GM23338 (cell line): ENCODE measurements at places on chromosomes 7 and 10.
A peak's percentile ranks its signal among the peaks of the same experiment; 100 is the strongest.

GRCh38 chr10:52030051-52030790, 283.9 kb upstream of the DKK1 start:
- peak overlapping the region; percentile 56; the same call in 1 of the 2 replicates for H3K27ac ChIP-seq
- H3K36me3 ChIP-seq, result peaks cover 26% of the 10 kb centered on the region

DNA sequence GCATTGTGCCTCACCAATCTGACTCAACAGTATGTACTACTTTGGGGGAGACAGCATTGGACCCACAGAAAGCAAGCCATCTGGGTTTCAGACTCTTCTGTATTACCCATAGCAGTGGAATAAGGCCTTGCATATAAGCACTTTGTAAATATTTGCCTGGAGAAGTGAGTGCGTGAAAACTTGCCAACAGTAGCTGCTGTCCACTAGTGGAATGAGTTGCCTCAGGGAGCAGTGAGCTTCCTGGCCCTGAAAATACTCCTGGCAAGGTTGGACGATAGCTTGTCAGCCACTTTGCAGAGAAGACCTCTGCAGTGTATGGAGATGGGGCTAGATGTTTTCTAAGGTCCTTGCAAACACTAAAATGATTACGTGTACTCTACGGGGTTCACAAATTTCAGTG, 21.6 kb downstream of the GARS1 start:
- no peaks in the 10 kb centered on the region for H3K27me3 ChIP-seq
- no peak overlapping the region for H3K4me3 ChIP-seq
- H3K27ac ChIP-seq, result no peak overlapping the region
- DNase-seq, result no peak
- H3K36me3 ChIP-seq, result peaks cover 77% of the 10 kb centered on the region

GRCh38 chr7:12670000-12670729, 17.3 kb upstream of the ARL4A start:
- H3K27me3 ChIP-seq, result no peaks in the 10 kb centered on the region
- H3K4me3 ChIP-seq, result no peak overlapping the region
- no peak for DNase-seq
- H3K36me3 ChIP-seq, result no peaks in the 10 kb centered on the region

DNA sequence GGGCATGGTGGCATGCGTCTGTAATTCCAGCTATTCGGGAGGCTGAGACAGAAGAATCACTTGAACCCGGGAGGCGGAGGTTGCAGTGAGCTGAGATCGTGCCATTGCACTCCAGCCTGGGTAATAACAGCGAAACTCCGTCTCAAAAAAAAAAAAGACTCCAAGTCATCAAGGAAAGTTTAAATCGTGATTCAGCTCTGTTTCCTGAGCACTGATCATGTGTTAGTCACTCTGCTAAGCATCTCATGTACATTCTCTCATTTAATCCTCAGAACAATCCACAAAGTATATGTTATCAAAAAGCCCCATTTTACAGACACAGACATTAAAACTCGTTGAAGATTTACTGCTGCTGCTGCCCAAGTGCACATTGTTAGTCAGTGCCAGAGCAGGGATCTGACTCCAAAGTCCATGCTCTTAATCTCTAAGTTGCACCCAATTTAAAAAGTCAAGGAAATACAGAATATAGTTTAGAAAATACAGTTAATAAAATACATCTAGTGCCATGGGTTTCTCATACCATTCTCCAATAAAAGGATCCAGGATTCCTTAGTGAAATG, 6.2 kb downstream of the PIK3AP1 start:
- no peaks in the 10 kb centered on the region for H3K36me3 ChIP-seq
- H3K4me3 ChIP-seq, result no peak overlapping the region
- no peaks in the 10 kb centered on the region for H3K4me1 ChIP-seq
- peaks cover 4% of the 10 kb centered on the region; the same call in 1 of the 2 replicates for H3K27me3 ChIP-seq
- no peak overlapping the region for H3K27ac ChIP-seq

DNA sequence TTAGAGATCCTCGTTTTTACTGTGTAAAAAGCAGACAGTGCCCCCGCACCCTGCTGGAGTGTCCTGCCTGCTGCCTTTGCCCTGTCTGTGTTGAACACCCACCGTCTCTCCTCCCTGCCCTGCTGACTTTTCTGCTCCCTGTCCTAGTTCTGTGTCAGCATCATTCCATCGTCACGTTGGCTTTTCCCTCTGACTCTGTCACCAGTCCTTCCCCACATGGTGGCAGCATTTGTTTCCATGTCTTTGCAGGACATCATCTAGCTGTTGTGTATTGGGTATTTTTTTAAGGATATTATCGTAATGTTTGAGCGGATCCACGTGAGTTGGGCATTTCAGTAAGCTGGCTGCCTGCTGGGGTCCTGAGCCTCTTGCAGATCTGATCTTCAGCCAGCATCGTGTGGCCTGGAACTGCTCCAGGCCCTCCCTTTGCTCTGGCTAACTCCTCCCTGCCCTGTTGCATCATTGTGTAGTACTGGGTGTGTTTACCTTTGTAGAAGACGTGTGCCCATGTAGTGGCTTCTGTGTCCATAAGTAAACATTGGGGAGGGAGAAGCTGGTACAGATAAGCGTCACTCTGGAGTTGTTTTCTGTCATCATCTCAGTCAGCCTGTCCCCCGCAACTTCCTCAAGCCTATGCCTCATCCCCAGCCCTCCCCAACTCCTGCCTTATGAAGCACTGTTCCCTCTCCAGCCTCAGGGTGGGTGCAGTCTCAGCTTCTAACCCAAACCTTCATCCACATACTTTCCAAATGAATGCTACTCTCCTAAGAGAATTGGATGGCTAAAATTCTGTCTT, 44.3 kb downstream of the TRRAP start:
- no peak overlapping the region for H3K27ac ChIP-seq
- H3K36me3 ChIP-seq, result peaks cover 75% of the 10 kb centered on the region
- DNase-seq, result no peak
- H3K4me3 ChIP-seq, result no peak overlapping the region

DNA sequence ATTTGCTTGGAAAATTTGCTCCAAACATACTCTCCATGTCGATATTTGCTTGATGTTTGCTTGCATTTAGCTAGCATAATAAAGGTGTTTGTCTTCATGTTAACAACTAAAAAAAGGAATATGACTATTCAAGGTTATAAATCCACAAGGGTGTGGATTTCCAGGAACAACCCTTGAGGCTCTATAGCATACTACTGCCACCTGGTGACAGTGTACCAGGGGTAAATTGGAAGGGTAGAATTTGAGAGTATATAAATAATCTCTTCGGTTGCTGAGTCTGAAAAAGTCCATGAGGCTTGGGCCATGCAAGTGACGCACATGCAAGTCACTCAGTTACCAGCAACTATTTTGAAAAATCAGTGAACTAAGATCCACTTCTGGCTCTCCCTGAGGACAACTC, 68.4 kb downstream of the SLIT1 start:
- H3K36me3 ChIP-seq, result no peaks in the 10 kb centered on the region
- no peak overlapping the region for H3K4me3 ChIP-seq
- H3K27ac ChIP-seq, result no peak overlapping the region

- no peaks in the 10 kb centered on the region for H3K36me3 ChIP-seq
- H3K4me1 ChIP-seq, result no peaks in the 10 kb centered on the region
- no peak overlapping the region for H3K27ac ChIP-seq
- H3K4me3 ChIP-seq, result no peak overlapping the region
Observed at GRCh38 chr7:44284216-44284615, 41.2 kb downstream of the CAMK2B start.

GRCh38 chr10:3755440-3756359, 29.3 kb downstream of the KLF6 start:
- H3K36me3 ChIP-seq, result no peaks in the 10 kb centered on the region
- no peak overlapping the region for H3K27ac ChIP-seq
- 0 out of 2 replicates have a peak, but pooled peaks cover under 1% of the 10 kb centered on the region for H3K4me1 ChIP-seq
- DNase-seq, result no peak
- H3K4me3 ChIP-seq, result no peak overlapping the region

- no peaks in the 10 kb centered on the region for H3K36me3 ChIP-seq
- DNase-seq, result no peak
- no peaks in the 10 kb centered on the region for H3K4me1 ChIP-seq
- no peak overlapping the region for H3K27ac ChIP-seq
Observed at GRCh38 chr10:85047170-85047834, 718.9 kb downstream of the CCSER2 start.

- H3K36me3 ChIP-seq, result no peaks in the 10 kb centered on the region
- H3K4me3 ChIP-seq, result no peak overlapping the region
- no peak overlapping the region for H3K27ac ChIP-seq
- H3K27me3 ChIP-seq, result no peaks in the 10 kb centered on the region
- no peak for DNase-seq
Observed at GRCh38 chr7:134337980-134338379, 21.2 kb upstream of the SLC35B4 start.

GRCh38 chr7:132687981-132688383, 111.7 kb upstream of the PLXNA4 start:
- H3K4me1 ChIP-seq, result no peaks in the 10 kb centered on the region
- DNase-seq, result no peak
- H3K27ac ChIP-seq, result no peak overlapping the region
- H3K4me3 ChIP-seq, result no peak overlapping the region
- no peaks in the 10 kb centered on the region for H3K27me3 ChIP-seq

GRCh38 chr10:91247360-91248111, 27.1 kb downstream of the PCGF5 start:
- no peak overlapping the region for H3K27ac ChIP-seq
- H3K36me3 ChIP-seq, result no peaks in the 10 kb centered on the region
- H3K4me1 ChIP-seq, result no peaks in the 10 kb centered on the region
- peaks cover 16% of the 10 kb centered on the region; the same call in 1 of the 2 replicates for H3K27me3 ChIP-seq
- peak; percentile 28 for DNase-seq
- no peak overlapping the region for H3K4me3 ChIP-seq

- no peaks in the 10 kb centered on the region for H3K27me3 ChIP-seq
- DNase-seq, result no peak
- H3K36me3 ChIP-seq, result no peaks in the 10 kb centered on the region
- no peaks in the 10 kb centered on the region for H3K4me1 ChIP-seq
- no peak overlapping the region for H3K27ac ChIP-seq
Observed at GRCh38 chr10:8539056-8539455, 484.6 kb downstream of the GATA3 start.

GRCh38 chr10:133040198-133040597, 47.5 kb upstream of the ADGRA1 start:
- H3K4me1 ChIP-seq, result no peaks in the 10 kb centered on the region
- no peaks in the 10 kb centered on the region for H3K27me3 ChIP-seq
- H3K4me3 ChIP-seq, result no peak overlapping the region
- DNase-seq, result no peak
- no peak overlapping the region for H3K27ac ChIP-seq

GRCh38 chr7:150953061-150953997, 24.8 kb downstream of the KCNH2 start:
- H3K4me3 ChIP-seq, result no peak overlapping the region
- peaks cover 20% of the 10 kb centered on the region for H3K4me1 ChIP-seq
- DNase-seq, result no peak
- H3K27me3 ChIP-seq, result peaks cover 30% of the 10 kb centered on the region
- no peaks in the 10 kb centered on the region for H3K36me3 ChIP-seq
- no peak overlapping the region for H3K27ac ChIP-seq

DNA sequence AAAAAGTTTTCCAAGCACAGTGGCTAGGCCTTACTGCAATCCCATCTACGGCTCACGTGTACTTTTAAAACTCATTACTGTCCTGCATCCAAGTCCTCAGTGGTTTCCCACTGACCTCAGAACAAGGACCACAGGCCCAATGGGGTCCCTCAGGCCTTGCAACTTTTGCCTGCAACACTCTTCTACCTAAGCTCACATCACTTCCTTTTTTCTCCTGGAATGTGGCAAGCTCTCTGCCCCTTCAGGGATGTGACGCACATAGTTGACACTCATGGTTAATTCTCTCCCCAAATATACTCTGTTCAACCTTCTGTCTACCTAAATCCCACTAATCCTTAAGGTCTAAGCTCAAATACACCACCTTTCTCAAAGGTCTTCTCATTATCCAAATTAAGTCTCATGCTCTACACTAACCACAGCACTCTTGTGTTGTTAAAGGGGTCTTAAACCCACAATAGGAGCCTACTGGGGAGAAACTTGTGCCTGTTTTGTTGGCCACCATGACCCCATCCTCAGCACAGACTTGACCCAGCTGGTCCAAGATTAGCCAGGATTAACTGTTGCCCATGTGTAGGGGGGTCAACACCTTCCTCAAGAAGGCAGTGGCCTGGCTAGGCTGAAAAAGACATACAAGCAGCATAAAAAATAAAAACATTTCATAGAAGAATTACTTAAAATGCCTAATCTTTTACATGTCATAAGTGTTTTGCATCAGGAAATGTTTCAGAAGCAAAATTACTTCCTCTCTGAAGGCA, 15.2 kb downstream of the HNRNPF start:
- DNase-seq, result no peak
- H3K27me3 ChIP-seq, result no peaks in the 10 kb centered on the region
- H3K36me3 ChIP-seq, result peaks cover 61% of the 10 kb centered on the region
- peak overlapping the region; percentile 23 for H3K27ac ChIP-seq
- peaks cover 30% of the 10 kb centered on the region for H3K4me1 ChIP-seq

GRCh38 chr7:37311355-37311754, 137.3 kb downstream of the ELMO1 start:
- H3K4me3 ChIP-seq, result no peak overlapping the region
- H3K36me3 ChIP-seq, result no peaks in the 10 kb centered on the region

- no peak overlapping the region for H3K4me3 ChIP-seq
- no peak overlapping the region for H3K27ac ChIP-seq
- H3K4me1 ChIP-seq, result peaks cover 10% of the 10 kb centered on the region
- no peaks in the 10 kb centered on the region for H3K27me3 ChIP-seq
- no peak for DNase-seq
Observed at GRCh38 chr7:136925044-136925443, 56.6 kb downstream of the CHRM2 start.
